ENCODE measurements at places on chromosomes 2 and 18.

GRCh38 chr2:74039611-74040010 lies 54.9 kb downstream of the TET3 start:
- no peak for DNase-seq

- no peak for DNase-seq
Observed at GRCh38 chr2:79437433-79438267, 75.2 kb upstream of the CTNNA2 start.

GRCh38 chr2:3222636-3223035 lies 155.0 kb downstream of the EIPR1 start:
- DNase-seq = no peak

DNA sequence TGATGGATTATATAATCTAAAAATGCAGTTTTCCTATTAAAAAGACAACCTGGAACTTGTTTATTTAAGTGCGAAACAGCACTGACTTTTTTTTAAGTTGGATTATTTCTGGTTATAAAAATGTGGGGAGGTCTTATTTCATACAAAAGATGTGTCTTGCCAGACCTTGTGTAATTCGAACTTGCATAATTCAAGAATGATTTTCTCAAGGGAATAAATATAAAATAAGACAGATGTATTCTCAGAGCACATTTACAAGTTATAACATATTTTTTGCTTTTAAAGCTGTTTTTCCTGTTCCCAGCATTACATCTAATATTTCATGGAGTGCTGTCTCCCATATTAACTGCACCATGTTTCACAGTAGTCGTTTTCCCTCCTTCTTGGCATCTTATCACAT lies 263.1 kb downstream of the CDH20 start:
- DNase-seq = no peak

- peak; percentile 38 for DNase-seq
Observed at GRCh38 chr2:226791056-226791486, 8.5 kb downstream of the IRS1 start.

DNA sequence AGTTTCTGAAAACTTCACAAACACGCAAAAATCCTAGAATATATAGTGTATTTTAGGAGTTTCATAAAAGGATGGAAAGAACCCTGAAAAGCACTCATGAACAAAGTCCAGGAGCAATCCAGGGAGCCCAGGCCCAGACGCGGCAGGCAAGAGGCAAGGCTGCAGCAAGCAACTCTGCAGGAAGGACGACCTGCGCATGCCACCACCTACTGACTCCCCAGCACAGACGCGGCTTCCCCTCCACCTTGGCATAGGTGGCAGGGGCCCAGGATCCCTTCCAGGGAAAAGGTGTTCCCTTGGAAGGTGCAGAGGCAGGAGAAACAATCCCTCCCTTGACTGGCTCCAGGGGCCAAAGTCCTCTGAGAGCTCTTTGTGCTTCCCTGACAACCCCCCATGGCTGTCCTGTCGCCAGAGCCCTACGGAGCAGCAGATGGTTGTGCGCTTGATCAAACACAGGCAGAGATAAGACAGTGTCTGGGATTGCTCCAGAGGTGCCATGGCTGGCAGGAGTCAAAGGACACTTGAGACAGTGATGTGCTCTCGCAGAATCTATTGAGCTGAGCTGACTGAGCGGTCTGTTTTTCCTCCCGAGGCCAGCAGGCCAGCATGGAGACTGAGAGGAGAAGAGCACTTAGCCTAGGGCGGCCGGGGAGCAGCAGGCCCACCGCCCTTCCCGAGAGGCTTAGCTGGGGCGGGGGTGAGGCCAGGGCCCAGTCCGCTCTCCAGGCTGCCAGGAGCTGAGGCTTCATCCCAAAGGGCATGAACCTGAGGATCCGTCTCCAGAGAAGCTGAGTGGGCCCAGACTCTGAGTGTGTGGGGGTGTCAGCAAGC lies 10.8 kb upstream of the AMER3 start:
- peak; percentile 85 for DNase-seq

- no peak for DNase-seq
Observed at GRCh38 chr2:97546711-97547110, 43.0 kb downstream of the ANKRD36B start.

- no peak for DNase-seq
Observed at GRCh38 chr18:10239103-10239502, 215.3 kb upstream of the APCDD1 start.

DNA sequence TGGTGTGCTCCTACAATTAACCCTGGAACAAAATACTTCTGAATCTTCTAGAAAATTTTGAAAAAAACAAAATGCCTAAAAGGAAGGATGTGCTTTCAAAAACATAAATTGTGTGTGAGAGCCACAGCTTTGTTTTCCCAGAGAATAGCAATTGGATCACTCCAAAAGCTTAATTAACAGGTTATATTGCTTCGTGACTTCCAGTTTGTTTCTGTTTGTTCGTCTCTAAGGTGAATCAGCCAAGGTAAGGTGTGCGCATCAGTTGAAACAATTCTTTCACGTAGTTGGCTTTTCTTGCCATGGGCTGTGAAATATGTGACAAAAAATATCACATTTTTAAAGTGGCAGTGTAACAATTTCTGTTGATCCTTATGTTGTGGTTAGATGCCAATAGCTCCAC lies 90.3 kb upstream of the BARD1 start:
- no peak for DNase-seq

GRCh38 chr2:142742371-142743214 lies 134.9 kb upstream of the KYNU start:
- DNase-seq = no peak

GRCh38 chr2:182078988-182079602 lies 93.4 kb downstream of the PPP1R1C start:
- no peak for DNase-seq

GRCh38 chr2:181658444-181658843 lies 1.5 kb upstream of the CERKL start:
- peak; percentile 75 for DNase-seq

DNA sequence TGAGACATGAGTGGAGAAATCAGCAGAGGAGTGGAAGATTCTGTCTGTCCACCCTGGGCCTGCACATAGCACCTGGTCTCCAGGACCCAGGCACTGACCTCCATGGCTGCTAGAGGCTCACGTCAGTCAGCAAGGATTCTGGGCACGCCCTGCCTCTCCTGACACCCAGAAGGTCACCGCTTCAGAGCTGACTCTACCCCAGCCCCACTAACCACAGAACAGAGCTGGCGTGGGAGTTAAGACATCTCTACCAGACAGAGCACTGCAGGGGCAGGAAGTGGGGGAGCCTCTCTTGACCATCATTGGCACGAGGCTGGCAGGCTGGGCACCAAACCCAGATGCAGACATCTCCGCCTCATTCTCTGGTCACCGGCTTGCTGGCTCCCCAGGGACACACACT lies 3.0 kb downstream of the ADCY3 start:
- DNase-seq = no peak

DNA sequence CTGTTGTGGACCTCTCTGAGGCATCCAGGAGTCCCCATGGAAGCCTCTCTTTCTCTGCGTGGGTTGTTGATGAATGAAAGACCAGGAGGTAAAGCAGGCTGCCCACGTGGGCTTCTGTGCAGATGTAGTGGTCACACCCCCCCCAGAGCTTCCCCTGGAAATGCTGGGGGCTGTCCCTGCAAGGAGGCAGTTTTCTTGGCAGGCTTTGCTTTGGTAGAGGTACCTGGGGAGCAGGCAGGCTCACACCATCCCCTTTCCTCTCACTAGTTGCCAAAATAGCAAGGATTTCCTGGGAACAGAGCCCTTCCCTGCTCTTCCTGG lies 97.6 kb upstream of the MAP3K20 start:
- DNase-seq = no peak

GRCh38 chr2:26772064-26773001 lies 8.2 kb downstream of the SLC35F6 start:
- peak; percentile 94 for DNase-seq

DNA sequence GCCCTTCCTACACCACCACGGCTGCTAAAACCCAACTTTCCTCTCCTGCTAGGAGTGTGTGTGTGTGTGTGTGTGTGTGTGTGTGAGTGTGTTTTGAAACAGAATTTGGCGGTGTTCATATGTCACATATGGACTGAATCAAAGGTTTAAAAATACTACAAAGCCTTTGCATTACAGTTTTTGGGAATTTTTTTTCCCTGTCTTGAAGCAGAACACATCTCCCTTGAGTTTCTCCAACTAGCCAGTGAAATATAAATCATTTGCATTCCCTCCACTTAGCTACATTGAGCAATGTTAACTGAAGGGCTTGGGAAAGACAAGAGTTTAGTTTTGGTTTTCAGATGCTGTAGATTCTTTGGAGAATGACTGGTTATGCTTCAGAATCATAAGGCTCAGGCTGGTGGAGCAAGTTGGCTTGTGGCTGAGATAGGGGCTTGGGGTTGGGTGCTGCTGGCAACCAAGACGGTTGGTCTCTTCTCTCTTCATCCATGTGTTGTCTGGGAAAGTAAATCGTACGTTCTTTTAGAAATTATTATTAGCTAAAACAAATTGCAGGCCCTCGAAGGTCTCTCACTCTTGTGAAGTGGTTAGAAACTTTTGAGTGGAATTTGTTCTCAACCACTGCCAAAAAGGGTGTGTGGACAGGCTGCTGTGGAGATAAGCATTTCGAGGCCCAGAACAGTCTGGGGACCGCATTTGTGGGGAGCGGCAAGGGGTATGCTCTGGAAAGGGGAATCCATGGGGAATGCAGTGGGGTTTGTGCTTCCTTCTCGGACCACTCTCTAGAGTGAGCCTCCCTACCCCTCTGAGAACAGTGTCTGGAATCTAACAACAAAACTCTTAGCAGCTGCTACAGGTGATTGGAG lies 1.4 kb downstream of the NRP2 start:
- DNase-seq = no peak
